Glutamatergic neuron (in vitro differentiated cells): ENCODE measurements at places on chromosomes 4 and X.

GRCh38 chr4:37615720-37616063, 70.5 kb downstream of the RELL1 start:
- no peak for DNase-seq
- H3K27ac ChIP-seq = peak overlapping the region; percentile 64
- no peak overlapping the region for H3K4me3 ChIP-seq
- peaks cover 11% of the 10 kb centered on the region for H3K4me1 ChIP-seq

- H3K4me3 ChIP-seq = no peak overlapping the region
- no peak overlapping the region for H3K27ac ChIP-seq
- DNase-seq = peak; percentile 41
- H3K36me3 ChIP-seq = no peaks in the 10 kb centered on the region
- H3K4me1 ChIP-seq = peaks cover 3% of the 10 kb centered on the region
Observed at GRCh38 chr4:40264995-40265909, 68.4 kb downstream of the RHOH start.

- H3K27ac ChIP-seq = no peak overlapping the region
- H3K4me3 ChIP-seq = no peak overlapping the region
Observed at GRCh38 chrX:17707731-17708130, 29.6 kb upstream of the SCML1 start.

- H3K27ac ChIP-seq = no peak overlapping the region
- no peak for DNase-seq
- no peaks in the 10 kb centered on the region for H3K4me1 ChIP-seq
Observed at GRCh38 chr4:178356725-178357124, 914.5 kb upstream of the AGA start.

- no peak overlapping the region for H3K27ac ChIP-seq
- DNase-seq = no peak
- H3K27me3 ChIP-seq = no peaks in the 10 kb centered on the region
- no peaks in the 10 kb centered on the region for H3K4me1 ChIP-seq
- no peaks in the 10 kb centered on the region for H3K36me3 ChIP-seq
- H3K4me3 ChIP-seq = no peak overlapping the region
Observed at GRCh38 chr4:122205687-122206086, 53.6 kb downstream of the BLTP1 start.

- no peaks in the 10 kb centered on the region for H3K4me1 ChIP-seq
- no peak overlapping the region for H3K27ac ChIP-seq
- H3K27me3 ChIP-seq = no peaks in the 10 kb centered on the region
Observed at GRCh38 chr4:56742080-56742871, 61.2 kb upstream of the HOPX start.

DNA sequence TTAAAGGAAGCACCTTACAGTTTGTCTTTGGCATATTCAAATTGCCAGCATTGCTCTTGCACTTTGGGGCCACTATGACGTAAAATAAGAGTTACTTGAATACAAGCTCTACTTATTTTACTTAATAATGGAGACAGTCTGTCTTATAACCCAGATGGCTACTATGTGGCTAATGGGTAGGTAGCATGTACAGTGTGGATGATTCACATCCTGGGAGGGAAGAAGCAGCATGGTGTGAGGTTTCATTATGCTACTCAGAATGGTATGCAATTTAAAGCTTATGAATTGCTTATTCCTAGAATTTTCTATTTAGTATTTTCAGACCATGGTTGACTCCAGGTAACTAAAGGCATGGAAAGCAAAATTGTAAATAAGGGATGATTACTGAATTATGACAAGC, 761.8 kb upstream of the ATOH1 start:
- no peaks in the 10 kb centered on the region for H3K27me3 ChIP-seq
- H3K4me3 ChIP-seq = no peak overlapping the region
- H3K4me1 ChIP-seq = peaks cover 3% of the 10 kb centered on the region
- no peak overlapping the region for H3K27ac ChIP-seq
- DNase-seq = no peak
- no peaks in the 10 kb centered on the region for H3K36me3 ChIP-seq

DNA sequence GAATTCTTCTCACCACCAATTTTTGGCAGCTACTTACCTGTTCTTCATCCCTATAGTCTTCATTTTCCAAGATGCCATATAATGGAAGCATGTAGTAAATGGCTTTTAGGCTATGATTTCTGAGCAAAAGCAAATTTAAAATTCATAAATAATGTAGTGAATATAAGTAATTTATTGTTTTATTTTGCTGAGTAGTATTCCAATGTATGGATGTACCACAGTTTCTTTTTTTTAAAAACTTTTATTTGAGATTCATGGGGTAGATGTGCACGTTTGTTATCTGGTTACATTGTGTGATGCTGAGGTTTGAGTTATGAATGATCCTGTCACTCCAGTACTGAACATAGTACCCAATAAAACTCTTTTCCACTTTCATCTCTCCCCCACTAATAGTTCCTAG, 369.1 kb downstream of the IL15 start:
- H3K4me3 ChIP-seq = no peak overlapping the region
- no peaks in the 10 kb centered on the region for H3K27me3 ChIP-seq
- DNase-seq = no peak
- no peak overlapping the region for H3K27ac ChIP-seq
- no peaks in the 10 kb centered on the region for H3K4me1 ChIP-seq

DNA sequence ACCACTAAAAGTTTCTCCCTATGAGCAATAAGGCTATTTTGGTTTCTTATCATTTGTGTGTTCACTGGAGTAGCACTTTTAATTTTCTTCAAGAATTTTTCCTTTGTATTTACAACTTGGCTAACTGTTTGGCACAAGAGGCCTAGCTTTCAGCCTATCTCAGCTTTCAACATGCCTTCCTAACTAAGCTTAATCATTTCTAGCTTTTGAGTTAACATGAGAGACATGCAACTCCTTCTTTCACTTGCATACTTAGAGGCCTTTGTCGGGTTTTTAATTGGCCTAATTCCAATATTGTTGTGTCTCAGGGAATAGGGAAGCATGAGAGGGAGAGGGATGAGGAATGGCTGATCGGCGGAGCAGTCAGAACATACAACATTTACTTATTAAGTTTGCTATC, 349.8 kb downstream of the OPHN1 start:
- DNase-seq = no peak
- H3K36me3 ChIP-seq = no peaks in the 10 kb centered on the region
- no peak overlapping the region for H3K27ac ChIP-seq
- no peaks in the 10 kb centered on the region for H3K27me3 ChIP-seq
- no peak overlapping the region for H3K4me3 ChIP-seq

- no peak for DNase-seq
- no peak overlapping the region for H3K4me3 ChIP-seq
- no peak overlapping the region for H3K27ac ChIP-seq
- H3K27me3 ChIP-seq = no peaks in the 10 kb centered on the region
Observed at GRCh38 chrX:25067271-25068172, 51.8 kb upstream of the ARX start.

GRCh38 chrX:109926743-109927662, 75.9 kb upstream of the TMEM164 start:
- H3K4me3 ChIP-seq = no peak overlapping the region
- no peaks in the 10 kb centered on the region for H3K27me3 ChIP-seq
- no peak for DNase-seq
- H3K4me1 ChIP-seq = no peaks in the 10 kb centered on the region
- H3K36me3 ChIP-seq = no peaks in the 10 kb centered on the region

DNA sequence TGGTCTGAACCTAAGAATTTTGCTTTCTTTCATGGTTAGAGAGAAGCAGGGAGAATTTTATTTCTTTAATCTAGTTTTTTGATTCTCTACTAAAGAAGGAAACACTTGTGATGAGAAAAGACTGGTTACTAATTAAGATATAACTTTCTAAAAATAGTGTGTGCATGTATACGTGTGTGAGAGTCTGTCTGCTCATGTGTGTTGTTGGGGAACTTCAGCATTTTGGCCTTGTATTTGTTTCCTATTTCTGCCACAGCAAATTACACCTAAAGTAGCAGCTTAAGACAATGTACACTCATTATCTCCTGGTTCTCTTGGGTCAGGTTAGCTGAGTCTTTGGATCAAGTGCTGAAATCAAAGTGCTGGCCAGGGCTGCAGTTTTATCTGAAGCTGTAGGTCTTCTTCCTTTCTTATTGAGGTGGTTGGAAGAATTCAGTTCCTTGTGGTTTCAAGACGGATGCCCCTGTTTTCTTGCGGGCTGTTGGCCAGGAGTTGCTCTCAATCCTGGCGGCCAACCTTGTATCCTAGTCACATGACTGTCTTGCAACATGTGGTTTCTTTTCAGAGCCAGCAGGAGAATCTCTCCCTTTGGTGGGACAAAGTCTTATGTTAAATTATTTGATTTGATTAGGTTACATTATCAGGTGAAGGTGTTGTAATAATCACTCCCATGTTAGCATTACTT, 188.4 kb upstream of the CLNK start:
- peaks cover 7% of the 10 kb centered on the region for H3K4me1 ChIP-seq
- H3K36me3 ChIP-seq = peaks cover 4% of the 10 kb centered on the region
- no peaks in the 10 kb centered on the region for H3K27me3 ChIP-seq
- H3K27ac ChIP-seq = no peak overlapping the region
- no peak overlapping the region for H3K4me3 ChIP-seq
- DNase-seq = no peak

DNA sequence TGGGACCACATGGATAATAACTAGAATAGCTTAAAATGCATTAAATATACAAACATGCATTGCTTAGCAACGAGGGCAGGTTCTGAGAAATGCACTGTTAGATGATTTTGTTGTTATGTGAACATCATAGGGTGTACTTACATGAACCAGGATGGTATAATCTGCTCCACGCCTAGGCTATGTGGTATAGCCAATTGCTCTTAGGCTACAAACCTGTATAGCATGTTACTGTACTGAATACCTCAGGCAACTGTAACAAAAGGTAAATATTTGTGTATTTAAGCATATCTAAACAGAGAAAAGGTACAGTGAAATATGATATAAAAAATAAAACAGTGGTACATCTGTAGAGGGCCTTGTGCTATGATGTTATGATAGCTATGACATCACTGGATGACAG, 169.2 kb upstream of the IL15 start:
- H3K4me3 ChIP-seq = no peak overlapping the region
- H3K27ac ChIP-seq = no peak overlapping the region
- H3K4me1 ChIP-seq = no peaks in the 10 kb centered on the region
- no peaks in the 10 kb centered on the region for H3K36me3 ChIP-seq
- H3K27me3 ChIP-seq = no peaks in the 10 kb centered on the region

- no peak for DNase-seq
- peaks cover 21% of the 10 kb centered on the region for H3K4me1 ChIP-seq
- no peak overlapping the region for H3K4me3 ChIP-seq
- H3K27me3 ChIP-seq = no peaks in the 10 kb centered on the region
- peak overlapping the region; percentile 81 for H3K27ac ChIP-seq
- H3K36me3 ChIP-seq = no peaks in the 10 kb centered on the region
Observed at GRCh38 chrX:39519030-39519488, 578.7 kb downstream of the BCOR start.

- no peaks in the 10 kb centered on the region for H3K4me1 ChIP-seq
- H3K27ac ChIP-seq = no peak overlapping the region
- no peak for DNase-seq
- no peaks in the 10 kb centered on the region for H3K27me3 ChIP-seq
Observed at GRCh38 chr4:137452799-137453198, 79.5 kb downstream of the PCDH18 start.

- H3K27me3 ChIP-seq = no peaks in the 10 kb centered on the region
- DNase-seq = no peak
- H3K4me1 ChIP-seq = peaks cover 8% of the 10 kb centered on the region
- H3K36me3 ChIP-seq = no peaks in the 10 kb centered on the region
- H3K4me3 ChIP-seq = no peak overlapping the region
- no peak overlapping the region for H3K27ac ChIP-seq
Observed at GRCh38 chrX:134737061-134737460, 78.8 kb upstream of the PLAC1 start.

DNA sequence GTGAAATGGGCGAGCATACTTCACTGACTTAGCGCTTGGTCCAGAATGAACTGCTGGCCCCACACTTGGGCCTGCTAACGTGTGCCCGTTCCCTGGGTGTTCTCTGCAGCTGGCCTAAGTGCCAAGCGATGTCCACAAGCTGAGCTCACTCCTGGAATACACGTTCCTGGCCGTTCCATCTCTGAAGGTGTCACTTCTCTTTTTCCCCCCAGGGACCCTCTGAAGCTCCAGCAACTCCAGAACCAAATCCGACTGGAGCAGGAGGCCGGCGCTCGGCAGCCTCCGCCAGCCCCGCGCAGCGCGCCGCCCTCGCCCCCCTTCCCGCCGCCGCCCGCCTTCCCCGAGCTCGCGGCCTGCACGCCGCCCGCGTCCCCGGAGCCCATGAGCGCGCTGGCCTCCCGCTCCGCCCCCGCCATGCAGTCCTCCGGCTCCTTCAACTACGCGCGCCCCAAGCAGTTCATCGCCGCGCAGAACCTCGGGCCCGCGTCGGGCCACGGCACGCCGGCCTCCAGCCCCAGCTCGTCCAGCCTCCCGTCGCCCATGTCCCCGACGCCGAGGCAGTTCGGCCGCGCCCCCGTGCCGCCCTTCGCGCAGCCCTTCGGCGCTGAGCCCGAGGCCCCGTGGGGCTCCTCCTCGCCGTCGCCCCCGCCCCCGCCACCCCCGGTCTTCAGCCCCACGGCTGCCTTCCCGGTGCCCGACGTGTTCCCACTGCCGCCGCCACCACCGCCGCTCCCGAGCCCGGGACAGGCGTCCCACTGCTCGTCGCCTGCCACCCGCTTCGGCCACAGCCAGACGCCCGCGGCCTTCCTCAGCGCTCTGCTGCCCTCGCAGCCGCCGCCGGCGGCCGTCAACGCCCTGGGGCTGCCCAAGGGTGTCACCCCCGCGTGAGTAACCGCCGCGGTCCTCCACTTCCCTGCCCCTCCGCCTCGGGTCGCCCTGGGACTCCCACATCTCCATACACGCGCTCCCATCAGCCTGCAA, 132.3 kb downstream of the CBR4 start:
- H3K4me3 ChIP-seq = peak overlapping the region; percentile 90
- H3K27me3 ChIP-seq = peaks cover 3% of the 10 kb centered on the region
- H3K4me1 ChIP-seq = peaks cover 7% of the 10 kb centered on the region
- H3K27ac ChIP-seq = no peak overlapping the region
- peaks cover 4% of the 10 kb centered on the region for H3K36me3 ChIP-seq
- DNase-seq = peak; percentile 67

DNA sequence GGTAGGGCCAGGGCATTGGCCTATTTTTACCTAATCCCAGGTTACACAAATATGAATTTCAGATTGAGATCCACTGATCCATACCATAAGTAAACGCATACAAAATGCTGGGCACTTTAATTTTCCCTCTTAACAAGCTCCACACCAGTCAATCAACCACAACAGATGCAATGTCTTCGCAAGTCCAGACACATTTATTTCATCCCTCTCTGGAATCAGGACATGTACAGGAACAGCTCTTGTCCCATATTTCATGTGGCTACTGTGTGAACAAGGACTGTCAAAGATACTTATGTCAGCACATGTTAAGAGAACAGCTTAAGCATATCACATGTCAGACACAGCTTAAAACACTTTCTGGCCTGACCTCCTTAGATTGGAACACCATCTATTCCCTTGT, 145.9 kb downstream of the PPP3CA start:
- peaks cover 2% of the 10 kb centered on the region for H3K27me3 ChIP-seq
- DNase-seq = no peak
- no peaks in the 10 kb centered on the region for H3K36me3 ChIP-seq
- H3K27ac ChIP-seq = peak overlapping the region; percentile 22
